Stimulated activated CD4-positive, alpha-beta T cell treated with anti-CD3 and anti-CD28 coated beads, Interleukin-4, amount 100 ng/mL, for 1 hour (primary cell): ENCODE measurements at places on chromosomes 11 and 22.
A peak's percentile ranks its signal among the peaks of the same experiment; 100 is the strongest.

DNA sequence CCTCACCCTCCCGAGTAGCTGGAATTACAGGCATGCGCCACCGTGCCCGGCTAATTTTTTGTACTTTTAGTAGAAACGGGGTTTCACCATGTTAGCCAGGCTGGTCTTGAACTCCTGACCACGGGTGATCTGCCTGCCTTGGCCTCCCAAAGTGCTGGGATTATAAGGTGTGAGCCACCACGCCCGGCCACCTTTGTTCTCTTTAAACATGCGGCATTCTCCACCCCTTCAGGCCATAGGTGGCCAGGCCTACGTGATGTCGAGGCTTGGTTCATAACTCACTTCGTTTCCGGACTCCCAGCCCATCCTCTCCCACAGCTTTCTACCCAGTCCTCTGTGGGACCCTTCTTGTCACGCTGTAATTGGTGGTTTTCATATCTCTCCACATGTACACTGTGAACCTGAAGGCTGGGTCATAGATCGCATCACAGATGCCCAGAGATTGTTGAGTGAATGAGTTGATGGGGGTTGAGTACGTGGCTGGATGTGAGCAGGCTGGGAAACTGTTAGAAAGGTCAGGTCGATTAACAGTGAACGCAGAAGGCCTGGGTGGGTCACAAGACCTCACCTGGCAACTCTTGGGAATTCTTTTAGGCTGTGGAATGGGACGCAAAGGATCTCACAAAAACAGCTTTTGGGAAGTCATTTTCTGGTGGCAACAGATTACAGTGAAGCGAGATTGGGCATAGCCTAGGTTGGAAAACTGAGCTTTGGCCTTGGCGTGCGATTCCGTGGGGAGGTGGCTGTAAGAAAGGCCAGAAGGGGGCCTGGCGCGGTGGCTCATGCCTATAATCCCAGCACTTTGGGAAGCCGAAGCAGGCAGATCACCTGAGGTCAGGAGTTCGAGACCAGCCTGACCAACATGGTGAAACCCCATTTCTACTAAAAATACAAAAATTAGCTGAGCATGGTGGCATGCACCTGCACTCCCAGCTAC, 44.5 kb downstream of the ST14 start:
- DNase-seq, result no peak

DNA sequence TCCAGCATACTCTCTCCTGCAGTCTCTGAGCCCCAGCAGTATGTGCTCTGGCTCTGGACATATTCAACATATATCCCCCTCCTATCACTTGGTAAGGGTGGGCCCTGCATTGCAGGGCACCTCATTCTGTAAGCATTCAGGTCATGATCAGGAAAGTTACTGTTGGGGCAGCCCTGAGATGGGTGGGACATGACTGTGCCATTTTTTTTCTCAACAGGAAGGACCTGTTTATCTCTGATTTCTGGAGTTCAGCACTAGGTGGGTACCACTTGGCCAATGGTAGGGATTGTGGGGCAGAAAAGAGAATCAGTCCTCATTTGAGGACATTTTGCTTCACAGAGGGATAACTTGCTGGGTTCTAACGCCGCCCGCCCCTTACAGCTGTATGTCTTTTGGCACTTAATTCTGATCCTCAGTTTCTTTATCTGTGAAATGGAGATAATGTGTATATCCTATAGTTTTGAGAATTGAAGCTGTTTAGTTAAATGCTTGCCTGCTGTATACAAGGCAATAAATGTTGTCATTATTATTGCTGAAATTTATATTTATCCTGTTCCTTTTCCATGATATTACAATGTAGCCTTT, 2.2 kb downstream of the SRRD start:
- DNase-seq, result no peak

DNA sequence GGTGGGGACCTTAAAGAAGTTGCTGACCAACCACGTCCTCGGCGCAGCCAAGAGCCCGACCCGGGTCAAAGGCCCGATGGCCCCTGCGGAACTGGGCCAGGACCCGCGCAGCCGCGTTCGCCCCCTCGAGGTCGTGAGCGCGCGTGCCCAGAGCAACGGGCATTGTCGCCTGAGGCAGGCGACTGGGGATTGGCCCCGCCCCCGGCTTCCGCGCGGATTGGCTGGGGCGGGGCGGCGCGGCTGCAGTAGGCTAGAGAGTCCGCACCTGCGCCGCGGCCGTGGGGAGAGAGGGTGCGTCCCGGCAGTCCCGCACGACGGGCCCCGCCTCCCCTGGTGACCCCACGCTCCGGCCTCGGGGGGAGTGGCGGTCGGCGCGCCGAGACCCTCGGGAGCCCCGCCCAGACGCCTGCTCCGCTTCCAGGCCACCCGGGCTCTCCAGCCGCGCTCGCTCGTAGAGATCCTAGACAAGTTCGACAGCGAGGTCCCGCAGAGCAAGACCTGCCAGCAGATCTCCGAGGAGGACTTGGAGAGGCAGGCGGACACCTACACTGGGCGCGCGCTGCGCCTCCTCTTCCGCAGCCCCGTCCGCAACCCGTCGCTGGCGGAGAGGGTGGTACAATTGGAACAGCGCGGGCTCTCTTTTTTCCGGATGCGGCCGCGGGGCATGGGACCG, 8.3 kb upstream of the PPIL2 start:
- peak; percentile 83 for DNase-seq

GRCh38 chr11:15863411-15863810, 492.9 kb downstream of the SOX6 start:
- DNase-seq, result no peak

DNA sequence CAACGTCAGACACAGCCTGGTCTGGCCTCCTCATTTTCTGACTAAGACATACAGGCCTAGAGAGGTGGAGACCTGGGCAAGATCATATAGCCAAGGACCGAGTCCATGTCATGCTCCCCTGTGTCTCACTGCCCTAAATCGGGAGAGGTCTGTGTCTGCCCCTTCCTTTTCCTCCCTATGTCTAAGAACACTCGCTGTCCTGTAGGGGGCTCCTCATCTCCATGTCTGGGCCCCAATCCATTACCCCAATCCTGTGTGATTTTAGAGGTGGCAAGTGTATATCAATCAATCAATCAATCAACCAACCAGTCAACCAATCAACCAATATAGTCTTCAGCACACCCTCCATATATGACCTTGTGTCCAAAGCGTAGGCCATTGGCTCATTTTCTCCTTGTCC, 125.7 kb downstream of the KIRREL3 start:
- DNase-seq, result no peak

GRCh38 chr22:24685531-24686190, 82.7 kb downstream of the GGT1 start:
- DNase-seq, result no peak

- no peak for DNase-seq
These were observed 10.8 kb upstream of the FBLN1 start for GRCh38 chr22:45491841-45492240.

GRCh38 chr22:19473578-19473977, 5.4 kb downstream of the UFD1 start:
- DNase-seq, result no peak

- no peak for DNase-seq
These were observed 28.3 kb downstream of the EFCAB6 start for GRCh38 chr22:43783777-43784176.

DNA sequence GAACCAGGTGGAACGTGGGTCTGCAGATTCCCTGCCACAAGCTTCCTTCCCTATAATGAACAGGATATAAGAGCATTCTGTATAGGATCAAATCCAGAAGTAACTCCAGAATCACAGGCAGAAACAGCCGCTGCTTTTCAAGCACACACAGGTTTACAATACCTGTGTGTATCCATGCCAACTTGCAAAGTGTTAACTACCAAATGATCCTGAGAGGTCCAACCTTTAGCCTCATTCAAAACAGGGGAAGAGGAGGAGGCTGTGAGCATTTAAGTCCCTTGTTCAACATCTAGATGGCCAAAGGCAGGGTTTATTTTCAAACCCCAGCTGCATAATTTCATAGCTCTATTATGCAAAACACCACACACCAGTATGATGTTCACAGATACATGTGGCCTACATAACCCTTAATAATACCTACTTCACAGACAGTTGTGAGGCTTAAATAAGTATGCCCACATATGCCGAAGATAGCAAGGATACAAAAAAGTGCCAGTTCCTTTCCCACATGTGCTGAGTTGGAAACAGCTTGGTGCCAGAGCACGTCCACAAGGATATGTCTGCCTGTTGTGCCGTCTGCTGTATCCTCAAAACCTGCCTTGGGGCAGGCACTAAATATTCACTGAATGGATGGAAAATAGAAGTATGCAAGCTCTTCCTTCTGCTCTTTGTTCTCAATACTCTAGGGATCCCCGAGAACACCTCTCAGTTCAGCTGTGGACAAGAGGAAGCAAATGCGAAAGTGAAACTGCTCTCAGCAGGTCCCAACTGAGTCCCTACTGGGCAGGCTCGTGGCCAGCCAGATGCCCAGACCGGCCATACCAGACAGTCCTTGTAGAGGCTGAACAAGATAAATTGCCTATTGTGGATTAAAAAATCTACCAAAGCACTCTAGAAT, 66.8 kb downstream of the LARGE1 start:
- DNase-seq, result no peak

- DNase-seq, result no peak
These were observed 30.1 kb downstream of the KIAA0930 start for GRCh38 chr22:45210577-45210976.

GRCh38 chr11:83007477-83007876, 64.2 kb downstream of the RAB30 start:
- DNase-seq, result no peak

GRCh38 chr11:4916581-4916980, 2.6 kb downstream of the OR51G2 start:
- no peak for DNase-seq
